NCI-H1417 (cell line): ENCODE measurements at places on chromosomes 2 and 18.

DNA sequence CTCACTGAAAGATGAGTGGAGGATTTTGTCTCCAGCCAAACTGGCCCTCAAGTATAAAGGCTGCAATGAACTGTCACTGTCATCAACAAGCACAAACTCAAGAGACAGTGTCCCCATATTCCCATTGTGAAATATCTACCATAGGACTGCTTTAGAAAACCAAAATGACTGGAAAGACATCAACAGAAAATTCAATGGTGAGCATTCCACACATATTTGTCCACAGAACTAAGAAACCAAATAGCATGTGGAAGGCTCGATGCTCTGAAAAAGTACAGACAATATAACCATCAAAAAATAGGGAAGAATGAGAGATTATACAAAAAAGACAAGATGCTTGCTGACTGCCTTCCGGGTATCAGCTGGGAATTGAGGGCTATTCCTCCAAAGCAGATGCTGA lies 37.6 kb downstream of the TGFBRAP1 start:
- DNase-seq: no peak

DNA sequence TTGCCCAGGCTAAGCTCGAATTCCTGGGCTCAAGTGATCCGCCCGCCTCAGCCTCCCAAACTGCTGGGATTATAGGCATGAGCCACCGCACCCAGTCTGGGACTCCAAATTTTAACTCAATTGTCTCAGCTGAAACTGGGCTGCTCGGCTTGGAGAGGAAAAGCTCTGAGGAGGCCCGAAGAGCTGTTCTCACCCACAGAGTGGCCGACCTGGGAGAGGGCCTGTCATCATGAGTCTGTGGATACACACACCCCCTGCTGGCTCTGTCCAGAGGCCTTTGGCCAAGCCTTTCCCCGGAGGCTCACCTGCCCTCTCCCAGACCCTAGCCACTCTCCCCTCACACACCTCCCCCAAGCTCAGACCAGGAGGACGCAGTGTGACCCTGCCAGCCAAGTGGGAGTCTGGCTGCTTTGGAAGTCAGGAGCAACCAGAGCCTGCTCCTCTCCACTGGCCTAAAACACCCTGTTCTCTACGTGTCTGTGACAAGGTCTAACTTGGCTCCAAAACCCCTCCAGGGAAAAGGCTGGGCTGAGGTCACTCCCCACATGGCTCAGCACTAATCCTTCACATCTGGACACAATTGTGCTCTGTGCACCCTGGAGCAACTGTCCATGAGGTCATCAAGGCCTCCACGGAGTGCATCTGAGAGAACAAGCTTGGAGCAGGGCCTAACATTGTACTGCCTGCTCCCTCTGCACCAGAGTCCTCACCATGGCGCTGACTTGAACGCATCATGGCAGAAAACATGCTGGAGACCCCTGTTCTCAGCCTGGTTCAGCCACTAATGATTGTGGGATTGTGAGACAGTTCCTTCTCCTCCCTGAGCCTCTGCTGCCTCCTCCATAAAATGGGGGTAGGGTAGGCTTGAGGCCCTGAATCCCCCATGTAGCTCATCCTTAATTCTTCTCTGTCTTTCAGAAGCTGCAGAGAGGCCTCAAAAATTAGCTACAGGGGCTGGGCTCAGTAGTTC lies 49.9 kb upstream of the RAB6C start:
- DNase-seq: no peak

- DNase-seq: no peak
Observed at GRCh38 chr18:37440206-37440605, 125.4 kb downstream of the CELF4 start.

DNA sequence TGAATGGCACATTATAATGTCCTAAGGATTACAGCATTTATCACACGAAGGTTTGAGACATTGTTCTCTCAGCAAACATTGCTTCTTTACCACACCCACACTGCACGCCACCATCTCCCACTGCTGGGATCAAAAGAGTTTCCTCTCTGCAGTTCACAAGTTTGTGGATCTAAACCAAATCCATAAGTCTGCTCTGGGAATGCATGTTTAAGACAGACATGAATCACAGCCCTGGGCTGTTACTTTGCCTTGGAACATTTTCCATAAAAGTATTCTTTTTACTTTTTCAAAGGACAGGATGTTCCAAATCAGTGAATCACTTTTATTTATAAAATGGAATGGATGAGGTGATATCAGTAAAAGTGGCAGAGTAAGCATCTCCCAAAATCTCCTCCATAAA lies 36.1 kb downstream of the STPG4 start:
- no peak for DNase-seq

GRCh38 chr2:236867441-236868260 lies 218.0 kb upstream of the COPS8 start:
- no peak for DNase-seq

DNA sequence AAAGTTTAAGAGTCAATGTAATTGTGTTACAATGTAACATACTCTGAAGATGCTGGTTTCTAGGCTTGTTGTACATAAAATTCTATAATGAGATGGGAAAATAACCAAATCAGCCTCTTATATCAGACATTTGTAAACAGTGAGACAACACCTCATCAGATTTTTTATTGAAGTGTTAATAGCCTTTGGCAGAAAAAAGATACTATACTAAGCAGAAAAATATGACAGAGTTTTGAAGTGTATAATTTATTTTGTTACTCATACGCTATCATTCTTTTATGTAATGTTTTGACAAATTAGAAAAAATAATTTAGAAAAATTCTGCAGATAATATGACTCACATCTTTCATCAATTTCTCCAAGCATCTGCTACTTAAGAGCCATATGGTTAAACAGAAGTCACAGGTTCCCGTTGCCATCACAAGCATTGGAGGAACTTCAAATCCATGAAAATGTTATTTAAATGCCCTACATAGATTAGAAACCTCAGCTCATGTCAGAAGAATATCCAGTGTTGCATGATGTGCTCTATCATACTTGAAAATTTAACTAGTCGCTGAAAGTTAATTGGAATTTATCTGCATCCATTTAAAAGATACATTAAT lies 535.4 kb downstream of the LRP1B start:
- DNase-seq: no peak

DNA sequence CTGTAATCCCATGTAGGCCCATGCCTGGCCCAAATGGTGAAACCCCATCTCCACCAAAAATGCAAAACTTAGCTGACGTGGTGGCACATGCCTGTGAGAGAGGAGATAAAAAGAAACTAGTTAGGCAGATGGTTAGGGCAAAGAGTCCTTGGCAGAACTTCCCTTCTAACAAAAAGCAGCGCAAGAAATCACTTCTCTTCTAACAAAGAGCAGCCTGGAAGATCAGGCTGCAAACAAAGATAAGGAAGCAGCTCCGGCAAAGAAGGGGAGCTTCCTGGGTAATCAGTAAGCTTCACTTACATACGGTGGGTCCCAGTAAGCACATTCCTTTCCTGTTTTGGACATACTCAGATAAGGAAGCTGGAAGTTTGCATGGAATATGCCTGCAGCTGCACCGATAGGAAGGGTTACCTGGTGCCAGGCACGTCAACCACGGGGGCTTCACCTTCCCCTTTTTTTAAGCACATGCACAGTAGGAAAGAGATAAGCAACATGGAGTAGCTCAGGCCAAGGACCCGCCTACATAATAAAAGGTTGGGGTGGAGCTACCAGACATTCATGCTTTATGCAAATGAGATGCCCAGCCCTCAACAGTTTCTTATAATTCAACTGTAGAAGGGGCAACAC lies 61.0 kb upstream of the SLC25A52 start:
- no peak for DNase-seq
